Stimulated activated CD4-positive, alpha-beta T cell treated with anti-CD3 and anti-CD28 coated beads, Interleukin-15, amount 100 ng/mL, for 1 hour (primary cell): ENCODE measurements at places on chromosomes 2 and 18.

DNA sequence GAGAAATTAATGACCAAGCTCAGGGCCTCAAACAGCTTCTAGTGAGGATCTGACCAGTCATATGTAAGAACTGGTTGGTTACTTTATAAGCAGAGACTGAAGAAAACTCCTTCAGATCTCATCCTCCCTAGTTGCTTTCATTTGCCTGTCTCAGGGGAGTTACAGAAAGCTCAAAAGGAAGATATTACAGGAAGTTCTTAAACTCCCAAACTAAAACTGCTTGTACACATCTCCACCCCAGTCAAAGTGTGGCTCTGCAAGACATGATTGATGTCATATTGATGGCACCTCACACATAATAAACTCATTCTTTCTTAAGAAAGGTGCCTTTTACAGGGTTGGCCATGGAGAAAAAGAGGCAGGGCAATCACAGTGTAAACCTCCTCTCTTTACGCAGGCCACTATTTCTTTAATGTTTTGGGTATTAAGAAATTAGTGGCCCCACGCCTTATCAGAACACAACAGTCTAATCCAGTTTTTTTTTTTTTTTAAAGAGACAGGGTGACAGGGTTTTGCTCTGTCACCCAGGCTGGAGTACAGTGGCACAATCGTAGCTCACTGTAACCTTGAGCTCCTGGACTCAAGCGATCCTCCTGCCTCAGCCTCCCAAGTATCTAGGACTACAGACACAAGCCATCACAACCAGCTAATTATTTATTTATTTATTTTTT lies 62.6 kb upstream of the STK17B start:
- DNase-seq, result no peak

- DNase-seq, result no peak
Measured at GRCh38 chr18:55763805-55764204, 175.8 kb upstream of the TCF4 start.

- no peak for DNase-seq
Measured at GRCh38 chr2:127321303-127321702, 27.4 kb upstream of the ERCC3 start.

- DNase-seq, result no peak
Measured at GRCh38 chr18:57561728-57562423, 24.6 kb downstream of the FECH start.

DNA sequence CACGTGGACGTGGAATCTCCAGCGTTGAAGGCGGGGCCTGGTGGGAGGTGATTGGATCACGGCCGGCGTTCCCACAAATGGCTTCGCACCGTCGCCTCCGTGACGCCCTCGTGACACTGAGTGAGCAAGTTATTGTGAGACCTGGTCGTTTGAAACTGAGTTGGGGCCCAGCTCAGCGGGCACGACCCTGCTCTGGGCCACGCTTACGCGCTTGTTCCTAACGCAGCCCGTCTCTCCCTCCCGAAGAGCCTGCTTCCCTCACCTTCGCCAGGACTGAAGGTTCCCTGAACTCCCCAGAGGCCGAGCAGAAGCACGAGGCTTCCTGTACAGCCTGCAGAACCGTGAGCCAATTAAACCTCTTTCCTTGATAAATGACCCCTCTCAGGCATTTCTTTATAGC lies 121.8 kb downstream of the RTP5 start:
- no peak for DNase-seq

GRCh38 chr2:240215676-240216051 lies 75.2 kb upstream of the OTOS start:
- no peak for DNase-seq

- DNase-seq, result no peak
Measured at GRCh38 chr18:23226930-23227725, 91.8 kb downstream of the CABLES1 start.

DNA sequence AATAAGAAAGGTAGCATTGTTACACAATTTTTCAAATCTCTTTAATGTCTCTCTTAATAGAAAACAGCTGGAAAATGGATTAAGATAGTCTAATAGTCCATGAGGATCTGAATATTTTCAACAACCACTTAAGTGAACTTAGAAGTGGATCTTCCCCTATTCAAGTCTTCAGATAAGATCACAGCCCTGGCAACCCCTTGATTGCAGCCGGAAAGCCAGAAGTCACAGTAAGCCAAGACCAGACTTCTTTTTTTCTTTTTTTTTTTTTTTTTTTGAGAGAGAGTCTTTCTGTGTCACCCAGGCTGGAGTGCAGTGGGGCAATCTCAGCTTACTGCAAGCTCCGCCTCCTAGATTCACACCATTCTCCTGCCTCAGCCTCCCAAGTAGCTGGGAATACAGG lies 18.6 kb upstream of the ZC3H15 start:
- DNase-seq, result no peak

DNA sequence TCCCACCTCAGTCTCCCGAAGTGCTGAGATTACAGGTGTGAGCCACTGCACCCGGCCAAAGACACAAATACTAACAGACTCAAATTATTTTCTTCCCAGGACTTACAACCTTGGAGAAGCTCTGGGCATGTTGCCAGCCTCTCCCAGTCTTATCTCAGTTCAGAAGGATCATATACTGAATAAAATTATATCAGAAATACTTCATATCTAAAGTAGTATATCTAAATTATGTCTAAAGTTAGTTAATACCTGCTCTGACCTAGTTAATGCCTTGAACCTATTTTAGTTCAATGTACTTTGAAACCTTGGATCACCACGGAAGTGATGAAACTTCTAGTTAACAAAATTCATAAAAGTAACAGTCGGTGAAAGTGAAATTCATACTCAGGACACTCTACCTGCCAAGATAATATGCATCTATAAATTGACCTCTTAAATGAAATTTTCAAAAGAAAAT lies 34.4 kb upstream of the CYBRD1 start:
- DNase-seq, result no peak

- no peak for DNase-seq
Measured at GRCh38 chr2:184272056-184272455, 326.3 kb upstream of the ZNF804A start.

GRCh38 chr18:8996771-8997432 lies 105.6 kb upstream of the NDUFV2 start:
- no peak for DNase-seq

DNA sequence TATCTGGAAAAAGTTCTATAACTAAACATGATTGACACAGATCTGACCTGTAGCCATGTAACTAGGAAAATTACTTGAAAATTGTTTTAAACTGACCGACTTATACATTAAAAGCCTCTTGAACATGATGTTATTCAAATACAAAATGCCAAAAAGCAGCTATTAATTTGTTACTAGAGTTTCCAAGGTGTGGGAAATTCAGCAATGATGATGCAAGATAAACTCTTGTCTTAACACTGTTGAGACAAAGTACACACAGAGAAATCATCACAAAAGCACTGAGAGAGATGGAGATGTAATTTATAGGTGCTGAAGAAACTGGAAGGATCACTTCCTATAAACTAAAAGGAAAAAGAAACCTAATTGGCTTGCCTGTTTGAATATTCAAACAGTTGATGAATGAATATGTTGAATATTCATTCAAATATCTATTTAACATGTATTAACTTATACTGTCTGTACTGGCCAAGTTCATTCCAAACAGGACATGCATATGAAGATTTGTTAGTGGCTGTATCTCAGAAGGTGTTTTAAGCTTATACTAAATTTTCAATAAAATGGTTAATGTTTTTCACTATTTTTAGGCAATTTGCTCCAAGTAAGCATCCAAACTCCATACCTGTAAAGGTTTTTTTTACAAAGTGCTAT lies 34.6 kb upstream of the WDR75 start:
- DNase-seq, result no peak

DNA sequence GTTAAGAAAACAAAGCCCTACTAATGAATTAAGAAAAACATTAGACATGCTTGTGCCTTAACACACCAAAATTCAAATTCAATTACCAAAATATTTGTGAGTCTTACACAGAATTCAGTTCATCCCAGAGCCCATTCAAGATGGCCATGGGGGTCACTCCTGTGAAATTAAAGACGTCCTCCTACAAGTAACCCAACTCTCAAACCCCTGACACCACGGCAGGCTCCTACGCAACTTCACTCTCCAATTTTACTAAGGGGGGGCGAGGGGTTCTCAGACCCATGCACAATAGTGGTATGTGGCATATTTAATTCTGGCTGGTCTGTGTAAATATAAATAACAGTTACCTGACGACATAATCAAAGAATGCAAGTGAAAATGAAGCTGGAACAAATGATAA lies 5.0 kb downstream of the ZNF516 start:
- DNase-seq, result no peak

GRCh38 chr2:241237047-241237446 lies 48.6 kb downstream of the ANO7 start:
- no peak for DNase-seq

- DNase-seq, result no peak
Measured at GRCh38 chr2:48479915-48480314, 50.0 kb upstream of the STON1 start.

DNA sequence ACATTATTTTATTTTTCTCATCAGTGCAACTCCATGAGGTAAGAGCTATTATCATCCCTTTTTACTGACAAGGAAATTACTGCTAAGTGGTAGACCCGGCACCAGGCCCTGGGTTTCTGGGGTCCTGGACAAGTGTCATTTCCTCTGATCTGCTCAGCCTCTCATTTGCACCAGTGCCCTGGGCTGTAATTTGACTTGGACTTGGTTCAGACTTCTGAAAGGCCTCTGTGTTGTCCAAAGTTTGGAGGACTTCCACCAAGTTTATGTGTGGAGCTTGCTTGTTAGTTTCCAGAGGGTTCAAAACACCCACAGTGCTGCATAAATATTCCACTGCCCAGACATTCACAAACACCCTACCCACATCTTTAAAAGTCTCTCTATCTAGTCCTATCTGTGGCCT lies 44.0 kb upstream of the PPP1CB start:
- no peak for DNase-seq

GRCh38 chr2:109128048-109128615 lies 873 bp upstream of the SH3RF3 start:
- DNase-seq, result peak; percentile 56

DNA sequence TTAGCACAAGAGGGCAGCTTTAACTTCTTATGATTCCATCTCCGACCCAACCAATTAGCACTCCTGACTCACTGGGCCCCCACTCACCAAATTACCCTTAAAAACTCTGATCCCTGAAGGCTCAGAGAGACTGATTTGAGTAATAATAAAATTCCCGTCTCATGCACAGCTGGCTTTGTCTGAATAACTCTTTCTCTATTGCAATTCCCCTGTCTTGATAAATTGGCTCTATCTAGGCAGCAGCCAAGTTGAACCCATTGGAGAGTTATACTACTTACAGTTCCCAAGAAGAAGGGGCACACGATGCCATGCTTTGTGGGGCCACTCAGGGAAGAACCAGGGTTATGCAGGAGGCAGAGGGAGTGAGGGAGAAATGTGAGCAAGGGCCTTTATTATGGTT lies 632.8 kb downstream of the TSN start:
- no peak for DNase-seq

DNA sequence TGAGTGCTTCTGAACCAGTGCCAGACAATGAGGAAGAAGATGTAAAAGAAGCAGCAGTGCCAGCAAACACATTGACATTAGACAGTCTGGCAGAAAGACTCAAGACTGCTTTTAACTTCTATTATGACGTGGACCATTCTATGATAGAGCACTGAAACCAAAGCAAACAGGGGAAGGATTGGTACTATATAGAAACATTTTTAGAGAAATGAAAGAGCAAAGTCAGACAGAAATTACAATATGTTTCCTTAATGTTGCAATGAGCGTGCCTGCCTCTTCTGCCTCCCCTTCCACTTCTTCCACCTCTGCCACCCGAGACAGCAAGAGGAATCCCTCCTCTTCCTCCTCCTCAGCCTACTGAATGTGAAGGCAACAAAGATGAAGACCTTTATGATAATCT lies 39.7 kb downstream of the DHX57 start:
- DNase-seq, result no peak

DNA sequence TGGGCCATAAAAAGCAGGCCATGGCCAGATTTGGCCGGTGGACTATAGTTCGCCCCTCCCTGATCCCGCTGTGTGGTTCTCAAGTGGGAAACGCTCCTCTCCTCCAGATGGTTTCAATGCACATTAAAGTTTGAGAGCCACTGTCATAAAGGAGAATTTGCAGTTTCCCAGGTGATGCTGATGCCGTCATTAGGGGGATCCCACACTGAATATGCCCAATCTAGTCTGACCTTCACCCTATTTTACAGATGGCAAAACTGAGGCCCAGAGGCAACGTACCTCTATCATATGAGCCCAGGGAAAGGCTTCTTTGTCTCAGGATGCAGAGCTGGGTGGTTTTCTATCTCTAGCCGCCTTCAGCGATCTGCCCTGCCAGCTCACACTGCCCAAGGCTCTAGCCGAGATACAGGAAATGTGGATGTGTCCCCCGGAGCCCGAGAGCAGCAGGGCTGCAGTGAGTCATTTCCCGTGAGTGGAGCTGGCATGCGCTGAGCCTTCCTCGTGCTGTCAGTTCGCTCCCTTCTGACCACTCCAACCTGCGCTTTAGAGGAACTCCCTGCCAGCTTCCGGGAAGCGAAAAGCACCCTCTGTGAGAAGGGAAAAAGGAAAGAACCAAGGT lies 116.2 kb downstream of the SMAD7 start:
- DNase-seq, result peak; percentile 58

GRCh38 chr2:228545748-228546145 lies 364.3 kb upstream of the SPHKAP start:
- DNase-seq, result no peak

DNA sequence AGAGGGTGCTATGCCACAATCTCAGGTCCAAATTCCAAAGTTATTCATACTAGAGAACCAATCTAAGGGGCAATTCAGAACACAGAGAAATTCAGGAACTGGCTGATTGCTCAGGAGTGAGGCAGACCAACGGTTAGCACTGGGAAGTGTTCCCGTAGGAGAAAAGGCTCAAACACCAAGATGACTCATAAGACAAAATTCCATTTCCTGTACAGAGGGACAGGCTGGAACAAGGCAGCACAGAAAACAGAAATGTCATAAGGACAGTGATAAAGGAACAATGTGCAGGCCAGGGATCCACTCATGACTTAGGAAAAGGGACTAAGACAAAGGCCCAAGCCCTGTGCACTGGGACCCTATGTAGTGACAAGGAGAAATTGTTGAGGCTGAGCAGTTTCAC lies 54.2 kb downstream of the PDE1A start:
- DNase-seq, result no peak

DNA sequence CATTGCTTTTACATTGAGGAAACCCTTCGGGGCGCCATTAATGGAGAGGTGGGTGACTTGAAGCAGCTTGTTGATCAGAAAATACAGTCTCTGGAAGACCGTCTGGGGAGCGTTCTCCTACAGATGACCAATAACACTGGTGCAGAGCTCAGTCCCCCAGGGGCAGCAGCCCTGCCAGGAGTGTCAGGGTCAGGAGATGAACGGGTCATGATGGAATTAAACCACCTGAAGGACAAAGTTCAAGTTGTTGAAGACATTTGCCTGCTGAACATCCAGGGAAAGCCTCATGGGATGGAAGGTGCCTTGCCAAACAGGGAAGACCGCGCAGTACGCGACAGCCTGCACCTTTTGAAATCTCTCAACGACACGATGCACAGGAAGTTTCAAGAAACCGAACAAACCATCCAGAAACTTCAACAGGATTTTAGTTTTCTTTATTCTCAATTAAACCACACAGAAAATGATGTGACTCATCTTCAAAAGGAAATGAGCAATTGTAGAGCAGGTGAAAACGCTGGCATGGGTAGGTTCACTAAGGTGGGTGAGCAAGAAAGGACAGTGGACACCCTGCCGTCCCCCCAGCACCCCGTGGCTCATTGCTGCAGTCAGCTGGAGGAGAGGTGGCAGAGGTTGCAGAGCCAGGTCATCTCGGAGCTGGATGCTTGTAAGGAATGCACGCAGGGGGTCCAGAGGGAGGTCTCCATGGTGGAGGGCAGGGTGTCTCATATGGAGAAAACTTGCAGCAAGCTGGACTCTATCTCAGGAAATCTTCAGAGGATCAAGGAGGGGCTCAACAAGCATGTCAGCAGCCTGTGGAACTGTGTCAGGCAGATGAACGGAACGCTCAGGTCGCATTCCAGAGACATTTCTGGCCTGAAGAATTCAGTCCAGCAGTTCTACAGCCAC lies 45.0 kb downstream of the EMILIN2 start:
- DNase-seq, result no peak
